ENCODE measurements at places on chromosomes 11 and 22.

- DNase-seq, result peak; percentile 51
Measured at GRCh38 chr11:112363527-112363926, 102.9 kb upstream of the PLET1 start.

GRCh38 chr11:63909591-63910506 lies 7.1 kb downstream of the RCOR2 start:
- no peak for DNase-seq

- peak; percentile 11 for DNase-seq
Measured at GRCh38 chr11:121810291-121810690, 305.7 kb downstream of the BLID start.

GRCh38 chr22:25172153-25172552 lies 27.5 kb upstream of the CRYBB3 start:
- no peak for DNase-seq

DNA sequence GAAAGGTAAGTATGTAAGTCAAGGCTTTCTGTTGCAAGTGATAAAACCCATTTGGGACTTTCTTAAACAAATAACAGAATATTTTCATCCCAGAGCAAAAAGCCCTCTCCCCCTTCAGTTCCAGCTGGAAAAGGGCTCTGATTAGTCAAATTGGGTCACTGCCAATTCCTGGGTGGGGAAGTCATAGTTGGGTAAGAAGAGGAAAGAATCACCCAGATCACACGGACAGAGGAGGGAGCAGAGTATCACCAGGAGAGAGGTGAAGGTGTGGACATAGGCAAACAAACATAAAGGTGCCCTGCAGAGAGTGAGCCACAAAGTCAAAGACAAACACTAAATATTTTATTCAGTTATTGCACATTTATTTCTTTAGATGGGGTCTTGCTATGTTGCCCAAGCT lies 36.3 kb upstream of the SORL1 start:
- peak; percentile 32 for DNase-seq

- peak; percentile 68 for DNase-seq
Measured at GRCh38 chr11:16194566-16194965, 161.8 kb downstream of the SOX6 start.

DNA sequence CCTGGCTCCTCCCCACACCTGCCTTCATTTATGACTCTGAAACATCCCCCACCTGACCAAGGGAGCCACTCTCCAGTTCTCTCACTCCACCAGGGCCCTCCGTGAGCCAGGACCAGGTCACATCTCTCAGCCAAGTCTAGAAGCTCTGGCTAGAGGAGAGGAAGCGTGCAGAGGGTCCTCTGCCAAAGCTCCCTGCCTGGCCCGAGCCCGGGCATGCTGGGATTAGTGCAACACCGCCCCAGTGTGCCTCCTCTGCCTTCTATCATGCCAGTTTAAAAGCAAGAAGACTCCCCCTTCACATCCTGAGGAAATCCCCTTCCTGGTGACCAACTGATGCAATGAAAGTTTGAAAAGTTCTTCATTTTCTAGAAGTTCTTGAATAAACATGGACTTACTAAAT lies 23.5 kb downstream of the TP53AIP1 start:
- no peak for DNase-seq

DNA sequence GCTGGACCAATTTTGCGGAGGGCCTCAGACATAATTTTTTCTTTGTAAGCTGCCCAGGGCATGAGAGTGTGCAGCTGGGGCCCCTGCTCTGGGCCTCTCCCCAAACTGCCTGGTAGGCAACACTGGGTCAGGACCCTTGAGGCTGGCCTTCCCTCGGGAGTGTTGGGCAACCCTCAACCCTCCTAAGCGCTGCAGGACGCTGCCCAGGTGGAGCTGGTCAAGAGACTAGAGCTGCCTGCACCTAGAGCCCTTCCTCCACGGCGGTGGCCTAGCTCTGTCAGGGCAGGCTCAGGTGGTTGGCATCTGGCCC lies 505 bp upstream of the TMEM132A start:
- no peak for DNase-seq

- DNase-seq, result peak; percentile 49
Measured at GRCh38 chr11:46380340-46381047, 975 bp upstream of the MDK start.

DNA sequence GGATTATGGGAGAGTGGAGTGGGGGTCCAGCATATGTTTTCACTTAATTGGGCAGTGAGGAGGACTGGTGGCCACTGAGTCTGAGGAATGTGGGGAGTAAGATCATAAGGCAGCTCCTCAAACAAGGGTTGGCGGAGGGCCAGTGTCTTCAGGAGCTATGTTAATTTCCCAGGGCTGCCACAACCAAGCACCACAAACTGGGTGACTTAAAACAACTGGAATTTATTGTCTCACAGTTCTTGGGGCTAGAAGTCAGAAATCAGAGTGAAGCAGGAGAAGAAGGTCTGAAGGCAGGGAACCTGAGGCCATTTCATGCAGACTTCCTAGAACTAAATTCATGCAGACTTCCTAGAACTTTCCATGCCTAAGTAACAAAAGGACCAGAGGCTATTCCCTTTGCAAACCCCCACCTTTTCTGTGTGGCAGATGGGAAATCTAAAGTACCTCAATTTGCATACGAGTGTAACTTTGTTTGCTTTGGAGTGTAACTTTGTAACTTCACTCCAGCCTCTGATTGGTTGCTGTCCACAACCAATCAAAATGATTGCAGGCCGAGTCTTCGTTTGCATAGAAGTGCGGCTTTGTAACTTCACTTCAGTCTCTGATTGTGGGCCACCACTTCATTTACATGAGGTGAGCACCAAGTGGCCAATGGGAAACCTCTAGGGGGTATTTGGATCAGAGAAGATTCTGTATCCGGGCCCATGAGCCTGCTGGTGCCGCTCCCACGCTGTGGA lies 50.5 kb upstream of the ZBED5 start:
- DNase-seq, result peak; percentile 85

- DNase-seq, result no peak
Measured at GRCh38 chr22:29011240-29012100, 50.2 kb downstream of the C22orf31 start.

DNA sequence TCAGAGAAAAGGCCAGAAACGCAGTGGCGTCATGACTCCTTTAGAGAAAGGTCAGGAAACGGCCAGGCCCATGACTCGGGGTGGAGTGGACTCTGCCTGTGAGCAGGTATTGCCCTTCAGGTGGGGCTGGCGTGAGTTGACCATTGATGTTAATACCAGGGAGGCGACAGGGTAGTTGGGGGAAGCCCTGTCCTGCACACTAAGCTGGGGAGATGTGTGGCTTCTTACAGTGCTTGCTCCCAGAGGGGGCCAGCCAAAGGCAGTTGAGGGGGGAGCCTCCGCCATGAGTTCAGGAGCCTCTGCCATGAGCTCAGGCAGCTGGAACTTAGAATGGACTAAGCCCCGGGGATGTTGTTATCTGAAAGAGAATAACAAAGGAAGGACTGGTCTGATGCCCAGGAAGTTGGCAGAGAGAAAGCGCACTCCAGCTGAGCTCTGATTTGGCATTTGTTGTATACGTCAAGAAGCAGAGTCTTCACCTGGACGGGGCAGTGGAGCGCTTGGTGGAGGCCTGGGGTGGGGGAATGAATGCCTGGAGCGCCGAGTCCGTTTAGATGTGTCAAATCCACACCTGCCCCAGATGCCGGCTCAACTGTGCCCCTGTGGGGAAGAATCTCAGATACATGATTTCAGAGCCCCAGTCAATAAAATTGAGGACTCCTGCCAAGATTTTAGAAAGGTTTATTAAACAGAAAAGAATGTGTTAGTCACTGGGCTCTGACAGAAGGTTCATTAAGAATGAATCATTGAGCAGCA lies 222.5 kb downstream of the TBC1D22A start:
- peak; percentile 40 for DNase-seq

DNA sequence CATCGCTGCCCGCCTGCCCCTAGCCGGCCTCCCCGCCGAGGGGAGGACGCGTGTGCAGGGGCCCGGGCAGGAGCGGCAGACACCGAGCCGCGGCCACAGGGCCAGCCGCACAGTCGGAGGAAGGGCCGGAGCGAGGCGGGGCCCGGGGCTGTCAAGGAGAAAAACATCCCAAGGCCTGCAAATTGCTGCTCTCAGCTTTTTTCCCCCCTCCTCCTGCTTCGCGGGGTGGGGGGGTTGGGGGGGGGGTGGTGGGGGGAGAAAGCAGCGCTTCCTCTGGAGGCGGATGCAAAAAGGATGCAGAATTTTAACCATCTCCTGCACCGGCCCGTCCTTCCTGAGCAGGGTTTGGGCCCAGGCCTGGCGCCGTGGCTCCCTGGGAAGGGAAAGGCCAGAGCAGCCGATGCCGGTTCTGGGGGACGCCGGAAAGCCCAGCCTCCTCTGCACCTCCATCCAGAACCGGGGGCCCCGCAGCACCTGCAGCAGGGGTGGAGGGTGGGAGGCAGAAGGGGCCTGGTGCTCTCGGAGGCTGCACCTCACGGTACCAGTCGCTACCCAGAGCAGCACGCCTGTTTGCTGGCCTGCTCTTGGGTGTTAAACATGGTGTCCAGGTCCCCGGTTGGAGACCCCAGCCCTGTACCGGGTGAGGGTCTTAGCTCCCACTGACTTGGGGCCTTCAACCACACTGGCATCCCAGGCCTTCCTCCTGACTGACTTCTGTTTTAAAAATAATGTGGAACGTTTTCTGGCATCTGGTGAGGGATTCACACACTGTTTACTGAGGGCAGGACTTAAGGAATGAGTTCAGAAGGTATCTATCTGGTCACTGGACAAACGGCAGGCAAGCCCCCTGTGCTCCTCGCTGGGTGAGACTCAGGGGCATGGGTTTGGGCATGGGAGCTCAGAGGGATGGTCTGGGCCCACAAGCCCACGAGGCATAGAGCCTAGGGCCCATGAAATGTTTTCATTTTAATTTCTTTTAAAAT lies 77.4 kb upstream of the WNT7B start:
- peak; percentile 77 for DNase-seq

- DNase-seq, result peak; percentile 52
Measured at GRCh38 chr11:86923999-86924766, 31.0 kb downstream of the FZD4 start.

GRCh38 chr11:61617515-61617914 lies 36.6 kb upstream of the SYT7 start:
- DNase-seq, result no peak
